ENCODE measurements at places on chromosomes 12 and 14. TPM values are rescaled to one million over a fixed set of nuclear protein-coding genes. Genes with fewer than 3 reads are reported as not detected.

Gene TRIM9
- 0.44 TPM for total RNA-seq

Gene KRT78
- total RNA-seq, result not detected

Gene PTPRQ
- total RNA-seq, result not detected

Gene TXNRD1
- total RNA-seq, result 82.7 TPM
